ENCODE measurements at places on chromosomes 3 and 15.

DNA sequence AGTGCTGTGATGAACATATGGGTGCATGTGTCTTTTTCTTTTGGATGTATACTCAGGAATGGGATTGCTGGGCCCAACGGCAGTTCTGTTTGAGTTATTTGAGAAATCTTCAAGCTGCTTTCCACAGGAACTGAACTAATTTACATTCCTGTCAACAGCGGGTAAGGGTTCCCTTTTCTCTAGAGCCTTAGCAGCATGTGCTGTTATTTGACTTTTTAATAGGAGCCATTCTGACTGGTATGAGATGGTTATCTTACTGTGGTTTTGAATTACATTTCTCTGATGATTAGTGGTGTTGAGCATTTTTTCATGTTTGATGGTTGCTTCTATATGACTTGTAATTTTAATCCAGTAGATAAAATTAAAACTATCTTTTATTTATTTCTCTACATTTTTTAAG, 1168.6 kb upstream of the ALCAM start:
- no peak for DNase-seq

- DNase-seq = no peak
Measured at GRCh38 chr3:34008191-34008590, 209.8 kb downstream of the PDCD6IP start.

DNA sequence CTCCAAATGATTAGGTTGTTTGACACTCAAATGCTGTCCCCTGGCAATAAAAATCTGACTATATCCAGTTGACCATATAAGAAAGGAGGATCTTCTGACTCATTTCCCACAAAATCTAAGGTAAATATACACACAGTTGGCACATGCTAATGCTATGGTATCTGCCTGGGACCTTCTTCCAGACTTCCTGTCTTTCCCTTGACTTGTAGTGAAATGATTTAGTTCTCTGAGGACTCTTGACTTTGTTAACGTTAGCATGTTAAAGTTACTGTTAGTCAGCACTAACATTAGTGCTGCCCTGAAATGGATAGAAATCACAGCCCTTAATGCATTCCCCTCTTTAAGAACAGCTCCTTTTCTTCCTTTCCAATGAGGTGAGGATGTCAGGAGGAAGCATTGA, 124.3 kb upstream of the LSAMP start:
- no peak for DNase-seq

GRCh38 chr3:111594205-111594604, 941 bp downstream of the ZBED2 start:
- DNase-seq = no peak

DNA sequence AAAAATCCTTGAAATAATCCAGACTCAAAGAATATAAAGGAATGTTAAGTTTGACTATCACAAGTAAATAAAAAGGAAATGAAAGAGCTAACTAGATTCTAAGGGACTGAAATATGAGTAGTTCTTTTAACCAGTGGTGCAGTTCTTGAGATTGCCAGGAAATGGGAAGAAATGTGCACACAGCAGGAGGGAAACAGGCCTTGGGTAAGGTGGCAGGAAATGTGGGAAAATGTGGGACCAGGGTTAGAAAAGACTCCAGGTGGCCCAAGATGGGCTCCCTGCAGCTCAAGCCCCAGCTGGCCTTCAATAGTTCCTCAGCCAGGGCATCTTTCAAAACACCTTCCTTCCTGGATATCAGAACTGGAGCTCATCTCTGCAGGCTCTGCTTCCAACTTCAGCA, 181.3 kb downstream of the ISL2 start:
- no peak for DNase-seq

- DNase-seq = no peak
Measured at GRCh38 chr15:64774037-64774628, 1.3 kb downstream of the RBPMS2 start.

GRCh38 chr3:101271728-101272127, 48.6 kb downstream of the IMPG2 start:
- no peak for DNase-seq

- no peak for DNase-seq
Measured at GRCh38 chr3:138471481-138471880, 37.1 kb downstream of the ESYT3 start.
